ENCODE measurements at places on chromosomes 6 and 20. TPM values are rescaled to one million over a fixed set of nuclear protein-coding genes. Genes with fewer than 3 reads are reported as not detected.
A peak's percentile ranks its signal among the peaks of the same experiment; 100 is the strongest.

The FAM184A gene
- 4.6 TPM for total RNA-seq

The PLA2G7 gene
- total RNA-seq, result not detected

The CYP39A1 gene
- total RNA-seq, result not detected

DNA sequence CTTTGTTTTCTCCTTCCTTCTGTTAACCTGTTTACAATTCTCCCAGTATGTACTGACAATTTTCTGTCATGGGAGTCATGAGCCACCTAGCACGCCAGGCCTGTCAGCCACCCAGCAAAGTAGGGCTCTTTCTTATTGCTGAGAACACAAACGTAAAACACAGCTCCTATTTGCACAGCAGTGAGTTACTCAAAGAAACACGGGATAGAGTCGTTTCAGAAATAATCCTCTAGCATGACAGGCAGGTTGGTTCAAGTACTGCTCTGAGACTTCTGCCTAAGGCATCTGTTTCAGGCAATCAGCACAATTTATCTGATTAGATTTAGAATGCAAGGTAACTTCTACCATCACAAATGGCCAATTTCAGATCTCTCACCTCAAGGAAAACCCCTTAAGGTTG, 88.8 kb downstream of the CD24 start:
- no peak for DNase-seq

- peak; percentile 99 for DNase-seq
These were observed 78.8 kb upstream of the RALY start for GRCh38 chr20:33914919-33915318.

GRCh38 chr20:43723186-43723585, 3.6 kb downstream of the GTSF1L start:
- no peak for DNase-seq

The ROS1 gene
- 0.47 TPM for total RNA-seq

All from A172 (cell line).